IMR-90 (cell line): ENCODE measurements at places on chromosomes 16 and 17.
A peak's percentile ranks its signal among the peaks of the same experiment; 100 is the strongest.

- DNase-seq: no peak
These were observed 48.3 kb downstream of the ATP2C2 start for GRCh38 chr16:84416407-84417321.

DNA sequence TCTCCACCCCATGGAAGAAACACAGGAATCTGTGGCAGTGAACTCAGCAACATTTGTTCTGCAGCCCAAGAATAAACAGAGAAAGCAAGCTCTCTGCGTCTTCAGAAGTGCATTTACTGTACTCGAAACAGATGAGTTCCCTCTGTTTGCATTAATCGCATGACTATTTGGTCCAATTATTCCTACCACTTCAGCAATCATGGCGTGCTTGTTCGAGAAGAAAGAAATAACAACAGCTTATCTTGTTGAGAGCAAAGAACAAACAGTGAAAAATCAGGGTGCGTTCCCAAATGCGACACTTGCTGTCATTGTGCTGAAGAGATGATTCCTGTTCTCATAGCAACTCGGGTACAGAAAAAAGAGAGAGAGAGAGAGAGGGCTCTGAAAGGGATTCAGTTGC lies 445.3 kb upstream of the MAF start:
- no peak for DNase-seq

- peak; percentile 70 for DNase-seq
These were observed 117.4 kb downstream of the IRF8 start for GRCh38 chr16:86016201-86016965.

- peak; percentile 56 for DNase-seq
These were observed 27.8 kb downstream of the COPRS start for GRCh38 chr17:31830971-31831858.
